ENCODE measurements at places on chromosomes 7 and 10. TPM values are rescaled to one million over a fixed set of nuclear protein-coding genes. Genes with fewer than 3 reads are reported as not detected.
A peak's percentile ranks its signal among the peaks of the same experiment; 100 is the strongest.

The IL15RA gene
- total RNA-seq = 2.7 TPM

The SPAM1 gene
- not detected for total RNA-seq

The RBM20 gene
- total RNA-seq = 3.6 TPM

DNA sequence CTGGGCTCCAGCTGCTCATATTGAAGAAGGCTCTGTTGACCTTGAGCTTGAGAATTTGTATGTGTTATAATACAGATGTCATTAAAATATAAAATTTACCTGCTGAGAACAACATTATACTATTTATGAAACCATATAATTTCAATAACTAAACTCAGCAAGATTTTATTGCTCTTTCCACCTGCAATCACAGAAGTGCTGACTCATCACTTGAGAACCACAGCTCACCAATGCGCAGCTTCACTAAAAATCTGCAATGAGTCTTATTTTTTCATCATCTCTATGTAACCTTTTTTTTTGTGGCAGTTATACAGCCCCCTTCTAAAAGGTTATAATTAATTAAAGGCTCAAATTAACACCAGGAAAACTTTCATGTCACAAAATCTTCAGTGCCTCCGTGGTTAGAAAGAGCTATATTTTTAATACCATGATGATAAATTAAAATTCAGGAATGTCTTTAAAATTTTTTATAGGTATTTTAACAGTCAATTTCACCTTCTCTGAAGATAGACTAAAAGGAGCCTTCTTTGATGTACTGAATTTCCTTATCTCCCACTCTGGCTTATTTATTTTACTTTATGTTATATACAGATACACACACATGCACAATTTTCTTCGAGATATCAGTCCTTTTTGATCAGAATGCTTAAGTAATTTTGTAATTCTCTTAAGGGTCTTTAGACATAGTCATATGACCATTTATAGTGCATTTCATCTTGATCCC is 102.7 kb downstream of the EVX1 start:
- peaks cover 2% of the 10 kb centered on the region for H3K4me1 ChIP-seq
- no peaks in the 10 kb centered on the region for H3K36me3 ChIP-seq
- no peaks in the 10 kb centered on the region for H3K27me3 ChIP-seq
- H3K4me3 ChIP-seq = no peak overlapping the region
- no peak for DNase-seq

GRCh38 chr10:75395932-75396630 is 5.5 kb downstream of the ZNF503 start:
- H3K36me3 ChIP-seq = no peaks in the 10 kb centered on the region
- H3K27me3 ChIP-seq = no peaks in the 10 kb centered on the region
- H3K4me3 ChIP-seq = peak overlapping the region; percentile 93

- no peaks in the 10 kb centered on the region for H3K36me3 ChIP-seq
- H3K27me3 ChIP-seq = no peaks in the 10 kb centered on the region
- DNase-seq = no peak
These were observed 303.6 kb downstream of the DGKB start for GRCh38 chr7:14598978-14599377.
